Fibroblast of skin of back (primary cell): ENCODE measurements at places on chromosomes 6 and 20.

GRCh38 chr6:154487367-154488247, 22.9 kb downstream of the CNKSR3 start:
- peak; percentile 45 for DNase-seq

GRCh38 chr6:108798670-108799353, 49.4 kb upstream of the ARMC2 start:
- DNase-seq = no peak

GRCh38 chr6:156676721-156677120, 100.5 kb upstream of the ARID1B start:
- no peak for DNase-seq

DNA sequence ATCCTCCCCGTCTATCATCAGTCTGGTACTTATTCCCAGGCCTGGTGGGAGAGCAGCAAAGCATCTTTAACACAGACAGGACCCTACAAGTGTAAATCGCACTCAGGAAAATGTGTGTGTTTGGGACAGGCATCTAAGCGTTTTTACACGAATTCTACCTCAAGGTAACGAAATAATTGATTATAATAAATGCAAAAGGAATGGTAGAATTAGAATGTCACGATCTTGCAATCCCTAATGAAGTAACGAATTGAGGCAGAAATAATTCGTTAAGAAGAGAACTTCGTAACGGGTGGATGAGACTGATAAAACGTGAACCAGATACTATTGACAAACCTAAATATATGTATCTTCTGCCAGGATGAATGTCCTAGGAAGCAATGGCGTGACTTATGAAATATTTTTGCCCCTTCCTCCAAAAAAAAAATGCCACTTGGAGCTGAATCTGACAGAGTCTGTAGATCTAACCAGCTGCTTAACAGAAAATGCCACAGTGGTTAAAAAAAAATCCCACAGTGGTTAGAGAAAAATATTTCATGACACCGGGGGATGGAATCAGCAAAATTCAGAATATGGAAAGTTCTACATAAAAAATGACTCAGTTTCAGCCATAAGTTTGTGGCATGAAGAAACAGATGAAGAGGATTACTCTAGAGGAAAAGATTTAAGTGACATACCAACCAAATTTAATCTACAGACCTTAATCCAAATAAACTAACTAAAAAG, 68.7 kb downstream of the F13A1 start:
- peak; percentile 74 for DNase-seq

DNA sequence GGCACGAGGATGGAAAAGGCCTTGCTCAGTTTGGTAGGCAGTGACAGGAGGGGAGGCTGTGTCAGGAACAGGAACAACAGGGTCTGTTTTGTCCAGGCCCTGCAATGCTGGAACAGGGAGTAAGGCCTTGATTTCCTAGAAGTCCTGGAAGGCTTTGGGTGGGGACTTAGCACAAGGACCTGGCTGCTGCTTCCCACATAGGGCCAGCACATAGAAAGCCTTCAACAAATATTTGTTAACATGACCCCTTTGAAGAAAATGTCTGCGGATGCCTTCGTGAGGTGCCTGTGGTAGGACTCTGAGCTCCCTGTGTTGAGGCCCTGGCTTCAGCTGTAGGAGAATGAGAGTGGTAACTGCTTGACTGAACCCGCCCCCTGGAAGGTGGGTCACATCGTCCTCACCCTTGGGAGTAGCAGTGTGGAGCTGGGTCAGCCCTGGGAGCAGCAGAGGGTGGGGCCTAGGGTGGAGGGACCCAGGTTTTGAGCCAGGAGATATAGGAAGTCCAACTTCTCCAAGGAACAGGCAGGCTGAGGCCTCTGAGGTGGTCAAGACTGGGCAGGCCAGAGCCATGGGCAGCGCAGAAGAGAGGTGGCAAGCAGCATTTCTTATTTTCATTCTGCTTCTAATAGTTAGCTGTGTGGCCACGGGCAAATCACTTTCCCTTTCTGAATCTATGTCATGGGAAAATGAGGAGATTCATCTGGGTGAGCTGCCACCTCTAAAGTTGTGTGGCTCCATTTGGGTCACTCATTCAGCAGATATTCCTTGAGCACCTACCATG, 50.0 kb downstream of the CNBD2 start:
- no peak for DNase-seq

- DNase-seq = no peak
These were observed 101.9 kb upstream of the NUP153 start for GRCh38 chr6:17808609-17809008.

- peak; percentile 79 for DNase-seq
These were observed 36.7 kb downstream of the KIF6 start for GRCh38 chr6:39688494-39688893.

- DNase-seq = no peak
These were observed 7.0 kb downstream of the HELZ2 start for GRCh38 chr20:63567136-63567385.

DNA sequence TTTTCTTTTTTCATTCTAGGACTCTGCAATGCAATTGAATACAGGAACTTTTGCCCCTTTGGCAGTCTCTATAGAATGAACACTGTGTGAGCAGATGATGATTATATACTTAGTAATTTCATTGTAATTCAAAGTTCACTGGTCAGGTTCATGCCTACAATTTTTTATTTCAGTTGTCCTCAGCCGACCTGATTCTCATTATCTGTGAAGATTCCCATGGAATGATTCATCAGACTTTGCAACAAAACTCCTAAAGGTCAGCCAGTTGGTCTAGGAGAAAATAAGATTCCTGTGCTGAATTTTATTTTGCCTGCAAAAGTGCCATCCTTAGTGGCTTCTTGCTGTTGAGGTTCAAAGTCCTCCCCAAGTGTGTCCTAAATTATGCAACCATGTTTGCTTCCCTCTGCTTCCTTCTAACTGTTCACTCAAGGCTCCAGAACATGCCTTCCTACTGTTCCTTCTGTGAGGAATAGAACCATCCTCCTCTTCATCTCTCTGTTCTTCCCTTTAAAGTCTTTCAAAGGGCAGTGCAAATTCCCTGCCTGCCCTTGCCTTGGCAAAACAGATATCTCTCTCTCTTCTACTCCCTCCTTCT, 194.2 kb upstream of the CNR1 start:
- DNase-seq = peak; percentile 74
